Esophagus muscularis mucosa (tissue), 4 donors: ENCODE measurements at places on chromosomes 7 and 10. TPM values are rescaled to one million over a fixed set of nuclear protein-coding genes. Genes with fewer than 3 reads are reported as not detected.

The HYAL4 gene
- total RNA-seq, result not detected

The VPS37D gene
- total RNA-seq, result 7.1 TPM

The NXPH1 gene
- total RNA-seq, result not detected

The ARID5B gene
- total RNA-seq, result 81.8 TPM

The ZP3 gene
- total RNA-seq, result not detected

The OAT gene
- 169 TPM for total RNA-seq

The SERPINE1 gene
- 54.2 TPM for total RNA-seq

The PPP1R17 gene
- not detected for total RNA-seq

The LRIT1 gene
- total RNA-seq, result not detected

The KLHL7 gene
- 35.0 TPM for total RNA-seq

The IDI2 gene
- total RNA-seq, result not detected

The LRRC61 gene
- 14.8 TPM for total RNA-seq

The CLDN3 gene
- total RNA-seq, result not detected

The TFEC gene
- total RNA-seq, result 6.1 TPM

The MSMB gene
- not detected for total RNA-seq

DNA sequence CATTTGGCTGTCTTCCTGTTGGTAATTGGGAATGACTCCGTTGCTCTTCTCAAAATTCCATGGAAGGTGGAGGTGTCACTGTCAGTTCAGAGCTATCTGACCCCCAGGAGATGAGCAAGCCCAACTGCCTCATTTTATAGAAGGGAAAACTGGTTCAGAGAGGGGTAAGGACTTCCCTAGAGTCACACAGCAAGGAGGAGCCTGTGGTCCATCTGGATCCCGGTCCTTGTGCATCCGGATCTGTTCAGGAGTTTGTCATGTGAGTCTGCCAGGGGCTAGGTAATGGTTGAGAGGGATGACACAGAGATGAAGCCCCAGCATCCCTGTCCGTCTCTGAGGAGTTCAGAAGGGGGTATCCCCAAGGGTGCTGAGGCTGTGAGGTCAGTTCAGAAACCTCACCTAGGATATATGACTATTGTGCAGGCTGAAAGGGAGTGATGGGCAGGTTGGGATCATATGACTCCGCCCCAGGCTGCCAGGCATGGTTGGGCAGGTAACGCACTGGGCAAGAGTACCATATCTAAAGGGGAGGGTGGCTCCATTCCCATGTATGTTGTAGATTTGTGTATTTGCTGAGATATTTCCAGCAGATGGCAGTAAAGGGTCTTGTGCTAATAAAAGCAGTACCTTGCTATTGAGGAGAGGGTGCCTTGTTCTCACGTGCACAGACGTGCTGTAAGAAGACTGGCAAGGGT, 16.0 kb upstream of the SLC29A3 start:
- no peak for DNase-seq

DNA sequence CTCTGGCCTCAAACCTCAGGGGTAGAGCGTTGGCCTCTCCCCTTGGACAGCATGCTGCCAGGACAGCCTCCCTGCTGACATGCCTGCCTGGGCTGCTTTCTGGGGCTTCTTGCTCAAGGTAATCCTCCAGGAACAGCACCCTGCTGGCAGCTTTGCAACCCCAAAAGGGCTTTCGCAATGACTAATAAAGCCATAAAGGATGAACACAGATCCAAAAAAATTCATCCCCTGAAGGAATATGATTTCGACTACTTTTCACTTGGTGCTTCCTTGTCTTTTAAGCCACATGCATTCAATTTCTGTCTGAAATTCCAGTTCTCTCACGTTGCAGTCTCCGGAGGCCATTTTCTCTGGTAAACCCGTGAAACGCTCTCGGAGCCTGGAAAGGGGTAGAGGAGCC, 15.1 kb upstream of the SH3PXD2A start:
- DNase-seq, result no peak

DNA sequence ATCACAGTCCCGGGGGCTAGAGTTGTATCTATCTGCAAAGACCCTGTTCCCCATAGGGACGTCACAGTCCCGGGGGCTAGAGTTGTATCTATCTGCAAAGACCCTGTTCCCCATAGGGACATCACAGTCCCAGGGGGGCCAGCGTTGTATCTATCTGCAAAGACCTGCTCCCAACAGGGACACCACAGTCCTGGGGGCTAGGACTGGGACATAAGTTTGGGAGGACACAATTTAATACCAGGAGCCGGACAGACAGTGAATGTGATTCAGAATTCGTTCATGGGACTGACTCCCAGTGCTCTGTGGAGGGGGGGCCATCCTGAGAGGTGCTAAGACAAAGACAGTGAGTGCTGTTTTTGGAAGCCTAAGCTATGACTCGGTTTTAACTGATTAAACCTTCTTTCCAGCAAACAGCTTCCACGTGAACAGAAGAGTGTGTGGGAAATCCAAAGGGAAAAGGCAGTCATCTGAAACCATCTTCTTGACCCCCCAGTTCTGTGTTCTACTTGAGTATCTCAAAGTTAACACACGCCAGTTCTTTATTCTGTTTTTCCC, 153.0 kb downstream of the DIP2C start:
- no peak for DNase-seq

- DNase-seq, result no peak
These were observed 2.4 kb upstream of the POLM start for GRCh38 chr7:44084701-44085100.

DNA sequence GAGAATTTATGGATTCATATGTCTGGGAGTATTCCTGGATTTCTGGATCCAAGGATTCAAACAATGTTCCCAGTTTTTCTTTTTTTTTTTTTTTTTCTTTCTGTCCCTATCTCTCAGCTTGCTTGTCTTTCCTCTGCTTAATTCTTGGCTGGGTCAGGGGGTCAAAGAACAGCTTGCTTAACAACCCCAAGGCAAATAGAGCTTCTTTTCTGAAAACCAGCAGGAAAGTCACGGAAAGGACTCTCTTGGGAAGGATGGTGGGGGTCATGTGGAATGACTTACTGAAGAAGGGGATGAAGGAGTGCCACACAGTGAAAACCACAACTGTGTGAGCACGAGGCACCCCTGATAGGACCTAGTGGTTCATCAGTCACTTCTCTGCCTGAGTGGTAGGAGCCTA, 36.1 kb downstream of the GRK5 start:
- no peak for DNase-seq

DNA sequence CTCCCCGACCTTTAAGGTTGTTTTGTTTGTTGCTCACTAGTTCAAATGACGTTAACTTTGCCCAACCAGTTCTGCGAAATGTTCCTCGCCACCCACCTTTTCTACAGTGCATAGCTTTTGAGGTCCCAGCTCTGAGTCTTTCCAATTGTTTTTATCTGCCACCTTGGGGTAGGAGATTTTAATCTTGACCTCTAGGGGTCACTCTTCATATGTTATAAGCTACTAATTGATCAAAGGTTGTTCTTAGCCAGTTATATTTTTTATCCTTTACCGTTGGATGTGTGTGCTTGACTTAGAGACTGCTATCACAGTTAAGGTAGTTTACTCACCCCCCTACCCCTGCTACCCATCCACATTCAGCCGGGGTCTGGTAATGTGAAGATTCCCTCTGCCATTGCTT, 372.4 kb downstream of the SUGCT start:
- no peak for DNase-seq

DNA sequence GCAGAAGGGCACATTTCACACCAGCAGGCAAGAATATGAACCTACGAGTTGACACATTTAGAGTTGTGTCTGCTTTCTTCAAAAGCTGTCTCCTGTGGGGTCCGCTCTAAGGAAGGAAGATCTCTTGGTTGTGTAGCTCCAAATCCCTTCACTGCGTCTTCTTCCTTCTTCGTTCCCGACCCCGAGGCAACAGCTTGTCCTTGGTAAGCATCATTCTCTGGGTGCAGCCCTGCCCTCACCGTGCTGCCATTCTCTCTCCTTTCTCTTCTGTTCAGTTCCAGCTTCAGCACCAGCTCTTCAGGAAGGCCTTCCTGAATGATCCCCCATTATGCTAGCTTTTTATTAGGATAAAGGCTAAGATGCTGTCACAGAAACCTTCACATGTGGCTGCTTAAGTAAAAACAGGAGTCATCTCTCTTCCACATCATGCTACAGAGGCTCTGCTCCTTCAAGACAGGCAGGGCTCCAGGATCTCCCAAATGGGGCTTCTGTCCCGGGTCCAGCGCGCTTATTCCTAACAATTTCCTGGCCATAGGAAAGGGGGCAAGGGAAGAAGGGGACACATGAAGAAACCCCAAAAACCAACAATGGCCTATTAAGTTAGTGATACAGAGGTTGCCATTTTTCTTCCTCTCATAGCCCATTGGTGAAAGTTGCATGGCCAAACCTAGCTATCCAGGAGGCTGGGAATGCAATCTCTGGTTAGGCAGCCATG, 52.2 kb upstream of the SHH start:
- peak; percentile 53 for DNase-seq

- DNase-seq, result no peak
These were observed 170.4 kb downstream of the PTEN start for GRCh38 chr10:88033793-88034192.

GRCh38 chr10:131561897-131562296, 250.4 kb upstream of the TCERG1L start:
- no peak for DNase-seq

DNA sequence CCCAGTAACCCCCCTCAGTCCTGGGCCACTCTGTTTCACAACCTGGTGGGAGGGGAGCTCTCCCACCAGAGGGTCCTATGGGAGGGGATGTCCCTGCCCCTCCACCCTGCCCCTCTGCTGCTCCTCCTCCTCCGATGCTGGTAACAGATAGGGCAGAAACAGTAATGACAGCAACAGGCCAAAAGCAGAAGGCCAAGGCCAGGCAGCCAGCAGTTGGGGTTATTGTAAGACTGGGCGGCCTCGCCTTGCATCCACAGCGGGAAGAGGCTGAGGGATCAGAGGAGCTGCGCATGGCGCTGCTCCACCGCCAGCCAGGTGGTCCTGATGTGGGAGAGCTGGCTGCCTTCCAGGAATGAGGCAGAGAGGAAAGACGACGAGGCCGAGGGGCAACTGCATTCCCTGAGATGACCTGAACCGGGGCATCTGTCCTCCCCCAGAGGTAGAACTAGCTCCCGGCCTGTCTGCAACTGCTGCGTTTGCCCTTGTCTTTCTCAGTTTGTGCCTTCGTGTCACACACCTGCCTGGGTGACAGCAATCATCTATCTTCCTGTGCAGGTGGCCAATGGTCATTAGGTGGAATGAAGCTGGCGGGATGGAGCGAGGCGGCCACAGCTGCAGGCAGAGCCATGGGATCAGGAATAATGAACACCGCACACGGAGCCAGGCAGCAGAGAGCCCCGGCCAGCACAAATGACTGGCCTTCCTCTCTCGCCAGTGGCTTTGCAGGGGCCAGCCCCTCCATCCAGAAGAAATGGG, 54.0 kb upstream of the CACUL1 start:
- no peak for DNase-seq

DNA sequence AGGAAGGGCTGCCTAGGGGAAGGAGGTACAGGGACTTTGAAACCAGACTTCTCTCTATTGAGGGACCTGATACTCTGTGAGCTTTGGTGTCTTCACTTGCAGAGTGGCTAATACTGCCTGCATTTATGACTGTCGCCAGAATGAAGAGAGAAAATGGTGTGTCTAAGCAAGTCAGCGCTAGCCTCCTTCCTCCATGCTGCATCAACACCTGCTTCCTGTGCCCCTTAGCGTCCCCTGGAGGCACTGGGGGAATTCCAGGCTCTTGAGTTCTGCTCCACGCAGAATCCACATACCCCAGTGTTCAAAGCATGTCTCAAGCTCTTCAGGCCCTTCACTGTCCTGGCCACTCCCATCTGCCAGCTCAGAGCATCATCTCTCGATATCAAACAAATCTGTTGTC, 140.5 kb downstream of the PKD1L1 start:
- no peak for DNase-seq

DNA sequence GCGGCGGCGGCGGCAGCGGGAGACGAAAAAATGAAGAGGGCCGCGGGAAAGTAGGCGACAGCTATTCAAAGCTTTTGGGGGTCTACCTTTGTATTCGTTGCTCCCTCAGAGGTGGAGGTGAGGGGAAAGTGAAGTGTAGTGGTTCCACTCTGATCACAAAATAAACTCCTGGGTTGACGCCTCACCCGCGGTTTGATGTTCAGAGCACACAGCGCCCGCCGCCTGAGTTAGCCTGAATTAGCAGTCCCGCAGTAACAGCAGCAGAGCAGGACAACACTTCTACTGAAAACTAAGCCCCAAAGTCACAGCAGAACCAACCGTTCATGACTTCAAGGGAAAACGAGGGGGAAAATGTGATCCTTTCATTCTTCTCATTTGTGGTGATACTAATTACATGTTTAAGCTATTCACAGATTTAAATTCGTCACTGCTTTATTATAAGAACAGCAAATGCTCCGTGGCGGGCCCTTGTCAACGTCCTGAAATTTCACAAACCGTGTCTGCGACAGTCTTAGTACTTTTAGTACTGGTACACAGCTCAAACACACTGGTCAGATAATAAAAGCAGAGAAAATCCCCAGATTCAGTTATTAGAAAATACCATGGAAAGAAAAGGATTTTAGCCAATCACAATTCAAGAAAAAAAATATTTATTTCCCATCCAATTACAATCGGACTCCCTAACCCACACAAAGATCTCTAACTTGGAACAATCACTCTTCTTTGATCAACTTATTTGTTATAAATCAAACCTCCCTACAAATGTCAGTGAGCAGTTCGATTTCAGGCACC, 563 bp upstream of the JMJD1C start:
- no peak for DNase-seq

- DNase-seq, result no peak
These were observed 82.7 kb downstream of the FAM204A start for GRCh38 chr10:118259288-118259906.

- no peak for DNase-seq
These were observed 355.6 kb downstream of the RNLS start for GRCh38 chr10:88227342-88228018.

DNA sequence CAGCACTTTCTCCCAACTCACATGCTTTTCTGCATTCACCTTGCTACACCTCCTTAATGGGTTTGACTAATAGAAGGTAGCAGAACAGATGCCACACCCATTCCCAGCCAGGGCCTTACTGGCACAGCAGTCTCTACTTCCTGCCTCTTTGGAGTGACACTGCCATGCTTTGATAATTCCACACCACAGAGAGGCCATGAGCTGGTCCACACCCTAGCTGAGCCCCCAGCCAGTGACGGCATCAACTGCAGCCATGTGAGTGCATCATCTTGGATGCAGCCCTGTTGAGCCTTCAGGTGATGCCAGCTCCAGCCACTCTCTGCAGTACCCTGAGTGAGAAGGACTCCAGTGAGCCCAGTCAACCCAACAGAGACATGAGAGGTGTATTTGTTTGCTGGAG, 27.5 kb upstream of the EZH2 start:
- peak; percentile 83 for DNase-seq

- DNase-seq, result no peak
These were observed 810.2 kb downstream of the PCDH15 start for GRCh38 chr10:53990799-53991238.

GRCh38 chr10:33800545-33800944, 466.1 kb upstream of the NRP1 start:
- DNase-seq, result no peak

- no peak for DNase-seq
These were observed 161.8 kb upstream of the MTPN start for GRCh38 chr7:136138991-136139390.

DNA sequence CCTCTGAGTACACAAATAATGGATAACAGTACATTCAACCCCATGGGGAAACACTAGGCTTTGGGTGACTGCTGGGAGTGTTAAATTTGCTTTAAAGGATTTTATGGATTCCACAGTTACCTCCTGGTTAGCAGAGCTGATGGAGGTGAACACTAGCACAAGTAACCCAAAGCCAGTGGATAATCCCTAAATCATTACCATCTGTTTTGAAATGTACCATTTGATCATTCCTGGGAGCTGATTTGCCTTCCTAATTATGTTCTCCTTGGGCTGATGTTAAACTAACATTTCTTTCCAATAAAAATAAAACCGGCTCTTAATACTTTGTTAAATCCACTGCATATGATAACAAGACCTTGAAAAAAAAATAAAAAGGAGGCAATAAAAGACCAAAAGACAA, 493.9 kb downstream of the PLXNA4 start:
- no peak for DNase-seq
